ENCODE measurements at places on chromosomes 1 and 21.

DNA sequence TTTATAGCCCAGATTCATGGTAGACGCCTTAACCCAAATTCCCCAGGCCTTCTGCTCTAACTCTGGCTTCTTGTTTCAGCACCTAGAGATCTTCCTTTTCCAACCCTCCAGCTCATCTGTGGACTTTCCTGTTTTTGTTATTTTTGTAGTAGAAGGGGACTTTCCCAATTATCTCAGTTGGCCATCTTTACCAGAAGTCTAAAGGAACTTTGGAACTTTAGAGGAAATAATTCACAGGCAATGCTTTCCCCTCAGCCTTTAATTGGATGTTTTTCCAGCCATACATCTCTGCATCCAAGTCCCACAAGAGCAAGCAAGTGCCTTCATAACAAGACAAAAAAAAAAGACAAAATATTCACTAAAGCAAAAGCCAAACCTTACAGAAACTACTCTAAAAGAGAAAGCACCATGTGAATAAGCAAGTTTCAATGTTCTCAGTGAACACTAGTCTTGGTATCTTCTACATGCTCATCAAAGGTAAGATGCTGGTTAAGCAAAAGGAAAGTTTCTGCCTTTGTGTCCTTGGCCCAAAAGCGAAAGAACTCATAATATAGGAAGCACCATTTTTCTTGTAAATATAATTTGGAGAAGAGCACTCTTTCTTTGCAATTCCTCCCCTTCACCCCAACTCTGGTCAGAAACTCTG, 377.3 kb downstream of the SETD4 start:
- DNase-seq: no peak

DNA sequence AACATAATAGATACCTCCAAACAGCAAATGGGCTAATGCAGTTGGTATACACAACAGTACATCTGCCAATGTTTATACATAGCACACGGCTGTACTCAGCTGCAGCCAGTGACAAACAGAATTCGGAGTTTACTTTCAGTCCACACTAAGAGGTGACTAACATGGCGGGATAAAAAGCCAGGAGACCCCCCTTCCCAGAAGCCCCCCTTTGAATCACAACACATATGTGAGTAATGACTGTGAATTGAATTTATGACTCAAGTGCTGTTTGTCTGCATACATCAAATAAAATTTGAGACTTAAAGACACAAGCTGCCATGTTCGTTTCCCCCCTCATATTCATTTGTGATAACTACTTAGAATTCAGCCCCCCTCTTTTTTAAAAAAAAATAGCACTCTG, 113.2 kb downstream of the RUNX1 start:
- no peak for DNase-seq

- DNase-seq: no peak
These were observed 3.6 kb upstream of the MXRA8 start for GRCh38 chr1:1361982-1362423.

DNA sequence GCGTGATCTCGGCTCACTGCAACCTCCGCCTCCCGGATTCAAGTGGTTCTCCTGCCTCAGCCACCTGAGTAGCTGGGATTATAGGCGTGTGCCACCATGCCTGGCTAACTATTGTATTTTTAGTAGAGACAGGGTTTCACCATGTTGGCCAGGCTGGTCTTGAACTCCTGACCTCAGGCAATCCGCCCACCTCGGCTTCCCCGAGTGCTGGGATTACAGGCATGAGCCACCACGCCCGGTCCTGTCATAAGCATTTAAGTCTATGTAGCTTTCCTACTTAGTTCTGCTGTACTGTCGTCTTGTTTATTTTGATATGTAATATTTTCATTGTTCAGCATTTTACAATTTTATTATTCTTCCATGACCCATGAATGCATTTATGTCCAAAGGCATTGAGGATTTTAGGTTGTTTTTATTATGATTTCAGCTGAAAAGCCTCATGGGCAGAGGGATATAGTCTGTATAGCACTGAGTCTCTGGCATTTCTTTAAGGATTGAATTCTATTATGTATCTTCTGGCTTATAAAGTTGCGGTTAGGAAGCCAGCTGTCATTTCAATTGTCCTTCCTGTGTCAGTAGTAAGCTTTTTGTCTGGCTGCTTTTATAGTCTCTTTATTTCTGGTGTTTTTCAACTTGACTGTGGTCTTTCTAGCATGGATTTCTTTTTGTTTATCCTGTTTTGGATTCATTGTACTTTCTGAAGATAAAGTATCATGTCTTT, 9.2 kb downstream of the AGPAT3 start:
- DNase-seq: no peak

GRCh38 chr1:52706941-52707926, 9.1 kb upstream of the COA7 start:
- DNase-seq: no peak

DNA sequence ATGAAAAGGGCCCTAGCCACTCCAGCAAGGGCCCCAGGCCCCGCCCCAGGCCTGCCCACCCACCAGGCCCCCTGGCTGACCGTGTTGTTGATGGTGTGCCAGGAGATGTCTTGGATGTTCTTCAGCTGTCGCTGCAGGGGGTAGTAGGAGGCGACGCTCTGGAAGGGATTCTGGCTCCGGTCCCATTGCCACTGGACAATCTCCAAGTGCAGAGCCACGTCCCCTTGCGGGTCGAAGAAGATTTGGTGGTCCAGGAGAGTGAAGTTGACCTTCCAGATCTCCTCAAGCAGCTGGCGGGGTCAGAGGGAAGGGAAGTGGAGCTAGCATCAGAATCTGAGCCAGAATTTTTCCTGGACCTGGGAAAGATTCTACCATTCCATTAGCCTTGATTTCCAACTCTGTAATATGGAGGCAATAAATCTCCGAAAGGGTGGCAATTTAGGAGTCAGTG, 10.2 kb downstream of the TAS1R2 start:
- no peak for DNase-seq

DNA sequence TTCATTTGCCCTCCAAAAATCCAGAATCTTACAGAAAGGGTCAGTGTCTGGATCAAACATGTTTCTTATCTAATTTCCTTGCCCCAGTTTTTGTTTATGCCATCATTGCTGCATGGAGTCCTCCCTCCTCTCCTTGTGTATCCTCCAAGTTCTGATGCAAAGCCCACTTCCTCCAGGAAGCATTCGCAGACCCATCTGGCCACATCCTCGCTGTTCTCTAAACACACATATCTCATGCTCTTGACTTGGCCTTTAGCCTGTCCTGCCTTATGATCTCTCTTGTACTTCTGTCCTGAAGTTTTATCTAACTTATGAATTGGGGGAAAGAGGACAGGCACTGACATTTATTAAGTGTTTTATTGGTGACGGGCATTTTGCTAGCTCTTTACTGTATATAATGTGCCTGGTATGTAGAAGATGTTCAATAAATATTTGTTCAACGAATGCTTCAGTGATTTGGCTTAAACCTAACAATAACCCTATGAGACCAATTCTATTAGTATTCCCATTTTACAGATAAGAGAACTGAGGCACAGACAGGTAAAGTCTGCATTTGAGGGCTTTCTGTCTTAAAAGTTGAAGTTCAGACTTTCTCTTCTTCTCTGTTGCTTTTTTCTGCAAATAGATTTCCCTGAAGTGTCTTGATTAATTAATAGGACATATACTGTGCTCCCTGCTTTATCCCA, 19.2 kb upstream of the ID3 start:
- DNase-seq: no peak

DNA sequence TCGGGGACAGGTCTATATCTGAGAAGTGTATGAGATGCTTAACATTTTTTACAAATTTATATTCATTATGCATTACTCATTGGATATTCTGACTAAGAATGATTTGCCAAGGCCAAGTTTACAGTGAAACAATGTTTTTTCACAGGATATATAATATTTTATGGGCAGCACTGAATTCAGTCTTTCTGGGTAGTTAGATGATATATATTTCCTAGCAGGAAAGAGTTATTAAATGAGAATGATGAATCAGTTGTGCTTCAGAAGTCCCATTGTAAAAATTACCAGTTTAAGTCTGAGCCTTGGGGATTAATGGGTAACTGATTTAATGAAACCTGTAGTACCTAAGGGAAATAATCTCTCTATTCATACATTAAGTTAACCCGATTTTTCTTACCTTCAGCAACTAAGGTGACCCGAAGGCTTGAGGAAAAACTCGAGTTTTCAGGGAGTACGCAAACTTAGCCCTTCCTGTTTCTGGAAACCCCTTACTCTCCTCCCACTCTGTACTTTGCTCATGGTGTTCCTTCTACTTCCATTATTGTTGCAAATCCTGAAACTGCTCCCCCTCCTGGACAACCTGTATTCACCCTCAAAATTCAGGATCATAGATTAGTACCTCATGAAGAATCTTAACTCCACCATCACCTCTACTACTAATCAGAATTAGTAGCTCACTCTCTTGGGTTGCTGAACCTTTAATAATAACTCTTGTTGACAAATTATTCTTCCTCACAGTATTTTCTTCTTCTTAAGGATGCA, 135.1 kb downstream of the AK5 start:
- DNase-seq: no peak

- DNase-seq: no peak
These were observed 292.2 kb downstream of the RRAGC start for GRCh38 chr1:38567401-38567800.

- DNase-seq: no peak
These were observed 108.1 kb downstream of the KAZN start for GRCh38 chr1:14706631-14707030.

DNA sequence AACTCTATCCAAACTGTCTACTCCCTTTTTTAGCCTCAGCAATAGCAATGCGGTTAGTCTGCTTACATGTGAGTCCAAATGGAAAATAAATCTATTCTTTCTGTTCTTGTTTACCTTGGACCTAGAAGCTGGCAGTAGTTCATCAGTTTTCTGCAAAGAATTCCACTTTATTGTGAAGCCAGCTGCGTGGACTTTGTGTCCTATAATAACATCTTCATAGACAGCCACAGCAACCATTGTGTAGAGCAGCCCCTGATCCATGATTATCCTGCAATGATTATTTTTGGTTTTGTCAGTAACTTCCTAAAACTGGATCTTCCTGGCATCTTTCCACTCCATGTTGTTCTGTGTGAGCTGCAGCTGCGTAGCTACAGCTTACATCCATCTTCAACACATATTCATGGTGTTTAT, 408.7 kb downstream of the NUF2 start:
- DNase-seq: no peak

GRCh38 chr1:94079080-94079940, 41.6 kb downstream of the ABCA4 start:
- no peak for DNase-seq

GRCh38 chr1:114043054-114043453, 63.8 kb downstream of the OLFML3 start:
- DNase-seq: no peak

DNA sequence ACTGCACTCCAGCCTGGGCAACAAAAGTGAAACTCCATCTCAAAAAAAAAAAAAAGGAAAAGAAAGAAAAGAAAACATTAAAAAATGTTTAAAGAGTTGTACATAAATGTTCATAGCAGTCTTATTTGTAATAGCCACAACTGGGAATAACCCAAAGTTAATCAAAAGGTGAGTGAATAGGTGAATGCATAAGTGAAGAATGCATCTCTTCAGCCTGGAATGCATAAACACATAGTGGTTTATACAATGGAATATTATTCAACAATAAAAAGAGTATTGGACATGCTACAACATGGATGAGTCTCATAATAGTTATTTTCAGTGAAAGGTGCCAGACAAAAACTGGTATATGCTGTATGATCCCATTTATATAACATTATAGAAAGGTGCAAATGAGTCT, 18.1 kb downstream of the LDLRAD1 start:
- DNase-seq: no peak

DNA sequence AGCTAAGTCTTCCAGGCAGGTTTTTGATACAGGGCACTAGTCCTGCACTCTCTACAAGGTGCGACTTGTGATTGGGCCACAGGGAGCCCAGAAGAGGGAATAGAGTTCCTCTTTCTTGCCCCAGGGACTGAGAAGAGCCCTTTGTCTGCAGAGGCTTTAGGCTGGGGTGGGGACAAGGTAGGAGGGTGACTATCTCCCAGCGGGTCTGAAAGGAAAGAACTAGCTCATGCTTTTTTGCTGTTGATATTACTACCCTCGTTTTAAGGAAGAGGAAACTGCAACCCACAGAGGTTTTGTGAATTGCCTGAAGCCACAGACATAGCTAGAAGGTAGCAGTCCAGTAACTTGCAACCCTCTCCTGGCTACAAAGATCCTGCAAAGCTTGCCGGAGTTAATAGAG, 615.2 kb downstream of the MATN1 start:
- DNase-seq: no peak

GRCh38 chr1:107499139-107499744, 358.4 kb downstream of the NTNG1 start:
- no peak for DNase-seq

DNA sequence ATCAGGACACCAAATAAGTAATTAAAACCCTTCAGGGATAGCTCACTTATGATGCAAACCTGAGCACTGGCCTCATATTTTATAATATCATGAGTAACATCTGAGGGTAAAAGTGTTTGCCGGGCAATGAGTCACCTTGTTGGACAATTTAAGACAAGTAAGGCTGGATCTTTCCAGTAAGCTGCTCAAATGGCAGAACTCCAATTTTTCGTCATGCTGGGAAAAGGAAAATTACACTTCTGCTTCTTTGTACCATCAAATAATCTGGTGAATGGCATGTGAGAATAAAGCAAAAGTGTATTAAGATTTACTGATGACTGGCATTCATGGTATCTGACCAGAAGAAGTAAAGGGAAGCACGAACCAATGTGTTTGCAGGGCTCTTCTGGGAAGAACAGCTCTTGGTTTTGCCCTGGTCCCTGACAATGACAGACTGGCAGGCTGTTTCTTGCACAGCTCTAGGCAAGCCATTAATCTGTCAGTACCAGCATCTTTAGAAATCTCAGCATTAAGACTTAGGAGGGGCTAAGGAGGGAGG, 392.2 kb downstream of the VAV3 start:
- DNase-seq: no peak

GRCh38 chr1:31191281-31191680, 48.4 kb downstream of the NKAIN1 start:
- DNase-seq: no peak

DNA sequence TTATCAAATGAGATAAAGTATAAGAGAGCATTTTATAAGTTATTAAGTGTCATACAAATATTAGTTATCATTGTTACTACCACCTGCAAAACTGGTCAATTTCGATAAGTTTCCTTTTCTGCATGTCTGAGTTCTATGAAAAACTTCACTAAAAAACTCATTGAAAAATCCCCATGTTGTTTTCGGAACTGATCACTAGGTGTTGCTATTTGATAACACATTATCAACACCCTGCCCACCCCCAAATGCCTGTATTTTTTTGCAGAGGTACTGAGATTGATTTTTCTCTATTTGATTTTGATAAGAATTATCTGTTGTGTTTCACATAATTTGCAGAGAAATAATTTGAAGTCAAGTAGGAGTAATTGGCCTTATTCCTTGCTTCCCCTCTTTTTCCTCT, 22.1 kb upstream of the DISP1 start:
- DNase-seq: no peak
